ENCODE measurements at places on chromosomes 4 and X. TPM values are rescaled to one million over a fixed set of nuclear protein-coding genes. Genes with fewer than 3 reads are reported as not detected.

DNA sequence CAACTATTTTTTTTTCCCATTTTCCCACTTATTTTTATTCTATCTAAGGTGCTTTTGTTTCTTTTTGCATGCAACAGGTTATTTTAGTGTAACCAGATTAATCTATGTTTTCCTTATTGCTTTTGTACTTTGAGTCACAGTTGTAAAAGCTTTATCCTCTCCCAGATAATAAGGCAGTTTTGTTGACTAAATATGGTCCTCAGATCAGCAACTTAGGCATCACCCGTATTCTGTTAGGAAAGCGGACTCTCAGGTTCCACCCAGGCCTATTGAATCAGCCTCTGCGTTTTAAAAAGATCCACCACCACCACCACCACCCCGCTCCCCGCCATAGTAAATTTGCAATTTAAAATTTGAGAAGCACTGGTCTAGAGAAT is 58.6 kb upstream of the USP9X start:
- H3K36me3 ChIP-seq: no peaks in the 10 kb centered on the region
- no peak overlapping the region for H3K4me3 ChIP-seq
- peak; percentile 8 for DNase-seq
- H3K27ac ChIP-seq: no peak overlapping the region

Gene RPL36A
- total RNA-seq: 914 TPM

- no peak overlapping the region for H3K27ac ChIP-seq
- H3K36me3 ChIP-seq: no peaks in the 10 kb centered on the region
- no peak overlapping the region for H3K4me3 ChIP-seq
- no peak for DNase-seq
- H3K4me1 ChIP-seq: peaks cover 23% of the 10 kb centered on the region
These were observed 258.1 kb downstream of the UNC5C start for GRCh38 chr4:95290702-95291101.

- DNase-seq: no peak
- H3K4me1 ChIP-seq: peaks cover 28% of the 10 kb centered on the region
- H3K4me3 ChIP-seq: no peak overlapping the region
- H3K27ac ChIP-seq: peak overlapping the region; percentile 83
- no peaks in the 10 kb centered on the region for H3K27me3 ChIP-seq
These were observed 41.6 kb downstream of the EVC start for GRCh38 chr4:5752376-5753184.

Gene SCRG1
- not detected for total RNA-seq

- no peak for DNase-seq
- H3K27me3 ChIP-seq: no peaks in the 10 kb centered on the region
- no peak overlapping the region for H3K4me3 ChIP-seq
These were observed 23.5 kb upstream of the TMEM165 start for GRCh38 chr4:55372259-55372658.

GRCh38 chrX:41009850-41010846 is 75.1 kb upstream of the USP9X start:
- peak overlapping the region; percentile 52 for H3K4me3 ChIP-seq
- peak; percentile 91 for DNase-seq
- no peaks in the 10 kb centered on the region for H3K27me3 ChIP-seq
- H3K4me1 ChIP-seq: peaks cover 21% of the 10 kb centered on the region
- H3K27ac ChIP-seq: peak overlapping the region; percentile 94
- H3K36me3 ChIP-seq: no peaks in the 10 kb centered on the region

Gene IRS4
- total RNA-seq: not detected

- DNase-seq: no peak
- no peaks in the 10 kb centered on the region for H3K27me3 ChIP-seq
- H3K4me1 ChIP-seq: peaks cover 2% of the 10 kb centered on the region
- no peaks in the 10 kb centered on the region for H3K36me3 ChIP-seq
- no peak overlapping the region for H3K4me3 ChIP-seq
- no peak overlapping the region for H3K27ac ChIP-seq
These were observed 3.0 kb downstream of the AVPR2 start for GRCh38 chrX:153907456-153907855.

Gene SULT1B1
- 0.04 TPM for total RNA-seq

GRCh38 chr4:7124689-7125442 is 57.0 kb upstream of the GRPEL1 start:
- no peaks in the 10 kb centered on the region for H3K27me3 ChIP-seq
- H3K27ac ChIP-seq: no peak overlapping the region
- peaks cover 10% of the 10 kb centered on the region for H3K4me1 ChIP-seq
- H3K4me3 ChIP-seq: no peak overlapping the region

Gene FAM47E
- total RNA-seq: 0.91 TPM

GRCh38 chr4:38904090-38904666 is 36.6 kb downstream of the FAM114A1 start:
- DNase-seq: no peak
- no peaks in the 10 kb centered on the region for H3K4me1 ChIP-seq
- H3K4me3 ChIP-seq: no peak overlapping the region
- peaks cover 4% of the 10 kb centered on the region for H3K36me3 ChIP-seq
- H3K27me3 ChIP-seq: no peaks in the 10 kb centered on the region
- H3K27ac ChIP-seq: no peak overlapping the region

- H3K27ac ChIP-seq: no peak overlapping the region
- no peaks in the 10 kb centered on the region for H3K4me1 ChIP-seq
- H3K4me3 ChIP-seq: no peak overlapping the region
- H3K36me3 ChIP-seq: no peaks in the 10 kb centered on the region
- no peaks in the 10 kb centered on the region for H3K27me3 ChIP-seq
These were observed 66.7 kb upstream of the EOLA2 start for GRCh38 chrX:150005027-150005426.

GRCh38 chrX:18698737-18699650 is 8.5 kb upstream of the PPEF1 start:
- H3K36me3 ChIP-seq: no peaks in the 10 kb centered on the region
- H3K27ac ChIP-seq: no peak overlapping the region
- no peak overlapping the region for H3K4me3 ChIP-seq
- no peak for DNase-seq
- peaks cover 21% of the 10 kb centered on the region for H3K4me1 ChIP-seq

Gene BMPR1B
- 7.1 TPM for total RNA-seq

Gene USP17L26
- not detected for total RNA-seq

- no peaks in the 10 kb centered on the region for H3K36me3 ChIP-seq
- H3K4me3 ChIP-seq: no peak overlapping the region
- peak; percentile 29 for DNase-seq
- peaks cover 11% of the 10 kb centered on the region for H3K4me1 ChIP-seq
- no peaks in the 10 kb centered on the region for H3K27me3 ChIP-seq
- H3K27ac ChIP-seq: no peak overlapping the region
These were observed 283.8 kb downstream of the IQCM start for GRCh38 chr4:149531861-149532260.

DNA sequence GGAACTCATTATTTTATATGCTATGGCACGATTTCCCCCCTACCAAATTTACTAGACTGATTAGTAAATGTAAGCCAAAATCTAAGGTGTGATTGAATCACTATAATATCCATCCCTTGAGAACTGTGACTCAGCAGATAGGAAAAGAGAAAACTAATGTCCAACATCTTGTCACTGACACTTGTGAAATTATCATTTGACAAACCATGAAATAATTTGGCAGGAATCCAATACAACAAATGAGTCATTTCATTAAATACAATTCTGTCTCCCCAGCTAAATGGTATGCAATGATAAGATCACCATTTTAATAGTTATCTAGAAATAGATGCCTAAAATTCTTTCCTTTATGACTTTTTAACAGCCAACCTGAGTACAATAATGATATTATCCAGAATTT is 462.3 kb downstream of the DMD start:
- no peak overlapping the region for H3K27ac ChIP-seq
- no peaks in the 10 kb centered on the region for H3K27me3 ChIP-seq
- no peaks in the 10 kb centered on the region for H3K36me3 ChIP-seq
- H3K4me3 ChIP-seq: no peak overlapping the region
- H3K4me1 ChIP-seq: no peaks in the 10 kb centered on the region

DNA sequence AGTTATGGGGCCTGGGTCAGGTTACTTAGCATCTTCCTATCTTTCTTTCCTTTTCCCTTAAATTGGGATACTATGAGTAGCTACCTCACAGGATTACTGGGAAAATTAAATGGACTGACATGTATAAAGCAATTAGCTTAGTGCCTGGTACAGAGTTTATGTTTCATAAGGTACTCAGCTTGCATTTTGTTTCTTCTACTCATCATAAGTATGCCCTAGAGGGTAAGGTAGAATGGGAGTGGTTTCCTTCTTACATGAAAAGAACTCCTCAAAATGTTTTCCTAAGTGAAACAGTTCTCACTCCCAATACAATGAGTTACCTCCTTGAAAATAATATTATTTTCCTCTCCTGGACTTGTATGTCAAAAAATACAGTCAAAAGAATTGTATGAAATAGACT is 75.7 kb downstream of the NPFFR2 start:
- no peak overlapping the region for H3K27ac ChIP-seq
- no peaks in the 10 kb centered on the region for H3K27me3 ChIP-seq
- H3K4me3 ChIP-seq: no peak overlapping the region

Gene BTC
- 12.8 TPM for total RNA-seq

Gene CYSLTR1
- total RNA-seq: not detected

DNA sequence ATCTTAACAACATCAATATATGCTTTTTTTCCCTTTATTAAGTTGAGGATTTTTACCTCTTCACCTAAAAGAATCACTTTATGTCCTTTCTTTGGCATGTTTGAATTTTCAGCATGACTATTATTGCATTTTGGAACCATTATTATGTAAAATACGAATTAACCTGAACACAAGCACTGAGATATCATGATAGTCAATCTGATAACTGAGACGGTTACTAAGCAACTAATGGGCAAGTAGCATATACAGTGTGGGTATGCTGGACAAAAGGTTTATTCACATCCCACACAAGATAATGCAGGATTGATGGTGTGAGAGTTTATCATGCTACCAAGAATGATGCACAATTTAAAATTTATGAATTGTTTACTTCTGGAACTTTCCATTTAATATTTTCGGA is 24.6 kb upstream of the GLRA3 start:
- no peaks in the 10 kb centered on the region for H3K27me3 ChIP-seq
- H3K4me1 ChIP-seq: no peaks in the 10 kb centered on the region

GRCh38 chr4:140046016-140046415 is 108.0 kb downstream of the MAML3 start:
- peaks cover 45% of the 10 kb centered on the region for H3K4me1 ChIP-seq
- H3K27me3 ChIP-seq: no peaks in the 10 kb centered on the region
- H3K36me3 ChIP-seq: no peaks in the 10 kb centered on the region
- H3K4me3 ChIP-seq: no peak overlapping the region
- no peak for DNase-seq

GRCh38 chrX:24294619-24295018 is 19.2 kb downstream of the SUPT20HL2 start:
- no peaks in the 10 kb centered on the region for H3K36me3 ChIP-seq
- peaks cover 4% of the 10 kb centered on the region for H3K4me1 ChIP-seq
- peak; percentile 19 for DNase-seq
- H3K27ac ChIP-seq: no peak overlapping the region

Gene CXCL8
- 360 TPM for total RNA-seq

DNA sequence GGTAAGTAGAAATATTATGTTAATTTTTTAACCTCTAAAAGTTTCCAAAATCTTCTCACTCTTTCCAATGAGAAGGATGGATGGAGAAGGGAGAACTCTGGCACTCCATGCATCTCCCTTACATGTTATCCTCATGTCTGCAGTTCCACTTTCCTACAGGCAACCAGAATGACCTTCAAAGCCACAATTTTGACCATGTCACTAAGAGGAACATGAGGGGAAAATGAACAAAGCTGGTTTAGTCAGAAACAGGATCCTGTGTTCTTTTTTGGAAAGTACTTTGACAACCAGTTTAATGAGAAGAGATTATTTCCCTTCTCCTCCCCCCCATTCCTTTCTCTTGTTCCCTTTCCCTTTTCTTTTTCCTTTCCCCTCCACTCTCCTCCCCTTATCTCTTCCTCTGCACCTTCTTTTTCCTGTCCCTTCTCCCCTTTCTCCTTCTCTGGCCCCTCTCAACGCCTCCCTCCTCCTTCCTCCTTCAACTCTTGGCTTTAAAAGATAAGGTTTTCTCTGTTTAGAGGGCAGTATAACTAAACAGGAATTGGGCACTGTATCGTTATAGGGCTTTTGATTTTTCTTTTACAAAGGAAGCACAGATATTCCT is 42.5 kb downstream of the DTHD1 start:
- no peaks in the 10 kb centered on the region for H3K36me3 ChIP-seq
- no peak overlapping the region for H3K4me3 ChIP-seq
- no peaks in the 10 kb centered on the region for H3K27me3 ChIP-seq
- H3K27ac ChIP-seq: no peak overlapping the region
- no peaks in the 10 kb centered on the region for H3K4me1 ChIP-seq

- H3K4me3 ChIP-seq: no peak overlapping the region
- H3K27ac ChIP-seq: no peak overlapping the region
- DNase-seq: no peak
- H3K4me1 ChIP-seq: no peaks in the 10 kb centered on the region
These were observed 527.2 kb upstream of the EPHA5 start for GRCh38 chr4:66197451-66197850.

DNA sequence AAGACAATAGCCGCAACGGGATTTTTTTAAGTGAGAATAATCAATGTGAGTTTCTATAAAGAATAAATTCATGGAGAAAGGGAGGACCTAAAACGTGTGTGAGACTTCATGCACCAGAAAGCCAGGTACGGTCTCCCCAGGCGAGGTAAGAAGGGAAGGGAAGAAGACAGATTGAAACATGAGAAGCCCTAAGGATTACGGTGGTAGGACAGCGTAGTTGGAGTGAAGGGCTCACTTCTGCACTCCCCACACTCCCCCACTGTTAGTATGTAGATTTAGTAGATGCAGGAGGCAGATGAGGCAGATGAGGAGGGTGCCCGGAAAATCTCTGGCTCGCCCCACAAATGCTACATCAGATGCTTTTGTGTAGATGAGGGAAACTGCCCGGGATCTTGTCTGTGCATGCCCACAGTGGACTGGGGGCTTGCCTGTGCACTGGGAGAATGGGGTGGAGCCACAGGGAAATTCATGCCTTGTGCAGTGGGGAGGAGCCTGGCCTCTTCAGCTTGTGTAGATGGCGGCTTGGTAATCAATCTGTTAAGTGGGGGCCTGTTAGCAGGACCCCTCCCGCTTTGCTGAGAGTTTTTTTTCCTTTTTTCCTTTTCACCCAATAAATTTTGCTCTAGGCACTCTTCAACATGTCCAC is 1544.5 kb upstream of the TENM3 start:
- no peak overlapping the region for H3K4me3 ChIP-seq
- no peaks in the 10 kb centered on the region for H3K27me3 ChIP-seq
- no peaks in the 10 kb centered on the region for H3K36me3 ChIP-seq
- H3K4me1 ChIP-seq: no peaks in the 10 kb centered on the region
- no peak overlapping the region for H3K27ac ChIP-seq
- DNase-seq: no peak

GRCh38 chrX:119189595-119189994 is 46.5 kb upstream of the PGRMC1 start:
- no peaks in the 10 kb centered on the region for H3K36me3 ChIP-seq
- no peak overlapping the region for H3K27ac ChIP-seq
- no peak for DNase-seq
- no peaks in the 10 kb centered on the region for H3K4me1 ChIP-seq
- no peaks in the 10 kb centered on the region for H3K27me3 ChIP-seq

GRCh38 chr4:2745981-2746806 is 9.9 kb downstream of the TNIP2 start:
- no peaks in the 10 kb centered on the region for H3K27me3 ChIP-seq
- peak; percentile 84 for DNase-seq
- peaks cover 11% of the 10 kb centered on the region for H3K36me3 ChIP-seq
- peaks cover 24% of the 10 kb centered on the region for H3K4me1 ChIP-seq
- H3K27ac ChIP-seq: peak overlapping the region; percentile 91

All from PC-3 (cell line).